ENCODE measurements at places on chromosomes 13 and 19.

DNA sequence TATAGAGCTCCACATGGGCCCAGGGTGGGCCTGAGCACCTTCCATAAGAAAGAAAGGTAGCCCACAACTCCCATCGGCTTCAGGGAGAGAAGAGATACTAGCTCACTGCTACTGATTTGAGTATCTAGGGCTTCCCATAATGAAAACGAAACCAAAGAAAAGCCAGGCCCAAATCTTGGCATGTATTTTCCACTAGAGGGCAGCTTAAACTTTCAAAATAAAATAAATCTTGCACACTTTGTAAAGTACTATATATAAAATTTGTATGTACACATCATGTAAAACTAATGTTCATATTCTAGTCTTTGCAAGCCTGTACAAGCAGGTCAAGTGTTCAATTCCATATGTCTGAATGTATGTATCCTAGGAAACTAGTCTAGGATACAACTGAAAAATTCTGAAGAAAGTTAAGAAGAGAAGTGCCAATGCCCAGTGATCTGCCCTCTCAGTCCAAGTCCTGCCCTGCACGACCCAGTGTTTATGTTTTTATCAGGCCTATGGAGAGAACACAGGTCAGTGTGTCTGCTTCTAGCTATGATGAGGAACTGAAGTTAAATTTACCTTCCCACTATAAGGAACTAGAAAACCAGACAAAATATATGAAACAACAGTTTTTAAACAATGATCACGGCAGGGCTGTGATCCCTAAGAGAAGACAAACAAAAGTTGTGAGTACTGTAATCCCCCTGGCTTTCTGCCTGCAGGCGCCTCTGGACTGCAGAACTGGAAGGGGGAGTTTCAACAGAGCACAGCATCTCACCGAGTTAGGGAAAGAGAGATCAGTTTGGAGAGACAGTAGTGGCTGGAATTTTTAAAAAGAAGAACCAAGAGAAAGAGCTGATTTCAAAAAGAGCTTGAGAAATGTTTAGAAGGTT is 475.7 kb downstream of the UQCRFS1 start:
- peak overlapping the region; percentile 56 for H3K27ac ChIP-seq
- H3K27me3 ChIP-seq = peaks cover 2% of the 10 kb centered on the region
- no peak overlapping the region for H3K4me3 ChIP-seq
- H3K36me3 ChIP-seq = no peaks in the 10 kb centered on the region

GRCh38 chr13:24145240-24145639 is 15.3 kb upstream of the SPATA13 start:
- no peak overlapping the region for H3K27ac ChIP-seq
- peaks cover 9% of the 10 kb centered on the region for H3K27me3 ChIP-seq
- H3K4me1 ChIP-seq = no peaks in the 10 kb centered on the region
- no peak for DNase-seq

DNA sequence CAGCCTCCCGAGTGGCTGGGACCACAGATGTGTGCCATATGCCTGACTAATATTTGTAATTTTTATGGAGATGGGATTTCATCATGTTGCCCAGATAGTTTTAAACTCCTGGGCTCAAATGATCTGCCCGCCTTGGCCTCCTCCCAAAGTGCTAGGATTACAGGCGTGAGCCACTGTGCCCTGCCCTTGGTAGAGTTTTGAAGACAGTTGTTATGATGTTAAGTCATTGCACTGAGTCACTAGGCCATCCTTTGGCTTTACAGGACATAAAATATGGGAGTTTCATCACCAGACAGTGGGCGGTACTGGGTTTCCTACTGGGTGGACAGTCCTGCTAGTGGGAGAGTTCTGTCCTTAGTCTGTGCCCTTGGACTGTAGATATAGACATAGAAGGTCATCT is 282.5 kb downstream of the ATP8A2 start:
- no peaks in the 10 kb centered on the region for H3K36me3 ChIP-seq
- H3K27me3 ChIP-seq = no peaks in the 10 kb centered on the region
- H3K27ac ChIP-seq = no peak overlapping the region
- DNase-seq = no peak

DNA sequence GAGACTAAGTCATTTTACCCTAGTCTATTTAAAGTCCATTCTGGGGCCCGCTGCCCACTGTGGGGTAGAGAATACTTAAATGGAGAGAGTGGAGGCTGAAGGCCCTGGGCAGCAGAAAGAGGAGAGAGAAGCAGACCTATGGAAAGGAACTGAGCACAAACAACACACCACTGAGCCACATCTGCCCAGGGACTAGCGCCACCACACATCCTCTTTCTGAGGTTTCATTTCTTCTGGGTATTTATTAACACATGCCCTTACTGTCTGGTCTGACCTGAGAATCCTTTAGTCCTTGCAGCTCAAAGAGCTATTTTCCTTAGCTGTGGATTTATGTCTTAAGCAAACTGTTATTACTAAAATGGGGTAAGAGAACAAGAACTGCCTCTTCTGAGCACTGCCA is 154.0 kb downstream of the NALCN start:
- H3K36me3 ChIP-seq = no peaks in the 10 kb centered on the region
- peaks cover 24% of the 10 kb centered on the region for H3K4me1 ChIP-seq
- H3K4me3 ChIP-seq = no peak overlapping the region
- peaks cover 11% of the 10 kb centered on the region for H3K27me3 ChIP-seq
- no peak for DNase-seq

DNA sequence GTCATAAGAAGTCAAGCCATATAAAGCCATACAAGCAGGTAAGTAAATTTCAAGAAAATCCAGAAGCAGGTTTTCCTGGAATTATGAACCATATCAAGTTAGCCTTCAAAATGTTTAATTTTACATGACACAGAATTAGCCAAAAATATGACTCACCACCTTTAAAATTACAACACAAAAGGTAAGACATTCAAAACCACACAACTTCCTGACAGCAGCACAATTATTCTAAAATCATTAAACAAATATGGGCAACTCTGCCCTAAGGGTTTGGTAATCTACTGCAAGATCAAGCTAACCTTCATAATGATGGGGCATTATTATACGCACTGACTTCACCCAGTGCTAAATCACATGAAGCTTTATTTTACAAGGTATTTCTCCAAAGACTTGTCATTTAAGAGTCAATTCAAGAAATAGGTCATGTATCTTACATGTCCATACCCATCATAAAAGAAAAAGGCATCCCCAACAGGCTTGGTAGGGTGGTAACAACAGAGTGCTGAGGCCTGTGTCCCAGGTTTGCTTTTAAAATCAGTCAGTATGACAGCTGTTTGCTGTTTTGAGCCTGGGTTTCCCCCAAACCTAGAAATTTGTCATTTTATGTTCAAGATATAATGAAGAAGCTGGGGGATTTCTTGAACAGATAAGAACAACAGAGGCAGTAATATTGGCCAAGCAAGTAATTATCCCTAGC is 15.2 kb downstream of the RCBTB1 start:
- H3K4me3 ChIP-seq = no peak overlapping the region
- peak overlapping the region; percentile 71 for H3K27ac ChIP-seq
- no peaks in the 10 kb centered on the region for H3K27me3 ChIP-seq
- H3K4me1 ChIP-seq = peaks cover 23% of the 10 kb centered on the region
- peaks cover 21% of the 10 kb centered on the region for H3K36me3 ChIP-seq

DNA sequence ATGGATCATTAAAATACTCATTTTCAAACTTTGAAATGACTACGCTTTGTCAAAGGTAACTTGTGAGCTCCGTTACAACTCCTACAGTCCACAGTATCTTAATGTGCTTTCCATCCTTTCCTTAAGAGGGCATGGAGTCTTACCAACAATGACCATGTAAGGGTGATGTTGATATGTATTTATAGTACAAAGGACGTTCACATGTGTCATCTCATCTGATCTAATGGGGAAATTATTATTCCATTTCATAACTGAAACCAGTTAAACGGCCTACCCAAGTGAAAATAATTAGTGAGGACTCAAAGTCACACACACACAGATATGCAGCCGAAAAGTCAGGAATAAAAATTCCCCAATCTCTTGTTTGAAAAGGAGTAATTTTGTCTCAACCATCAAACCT is 9.6 kb downstream of the USP12 start:
- peaks cover 25% of the 10 kb centered on the region for H3K36me3 ChIP-seq
- no peak overlapping the region for H3K27ac ChIP-seq
- no peak overlapping the region for H3K4me3 ChIP-seq
- H3K4me1 ChIP-seq = peaks cover 40% of the 10 kb centered on the region
- H3K27me3 ChIP-seq = no peaks in the 10 kb centered on the region
